ENCODE measurements at places on chromosomes 13 and 19. TPM values are rescaled to one million over a fixed set of nuclear protein-coding genes. Genes with fewer than 3 reads are reported as not detected.

The TEX101 gene
- total RNA-seq, result not detected

The FBXO27 gene
- total RNA-seq, result 3.9 TPM

DNA sequence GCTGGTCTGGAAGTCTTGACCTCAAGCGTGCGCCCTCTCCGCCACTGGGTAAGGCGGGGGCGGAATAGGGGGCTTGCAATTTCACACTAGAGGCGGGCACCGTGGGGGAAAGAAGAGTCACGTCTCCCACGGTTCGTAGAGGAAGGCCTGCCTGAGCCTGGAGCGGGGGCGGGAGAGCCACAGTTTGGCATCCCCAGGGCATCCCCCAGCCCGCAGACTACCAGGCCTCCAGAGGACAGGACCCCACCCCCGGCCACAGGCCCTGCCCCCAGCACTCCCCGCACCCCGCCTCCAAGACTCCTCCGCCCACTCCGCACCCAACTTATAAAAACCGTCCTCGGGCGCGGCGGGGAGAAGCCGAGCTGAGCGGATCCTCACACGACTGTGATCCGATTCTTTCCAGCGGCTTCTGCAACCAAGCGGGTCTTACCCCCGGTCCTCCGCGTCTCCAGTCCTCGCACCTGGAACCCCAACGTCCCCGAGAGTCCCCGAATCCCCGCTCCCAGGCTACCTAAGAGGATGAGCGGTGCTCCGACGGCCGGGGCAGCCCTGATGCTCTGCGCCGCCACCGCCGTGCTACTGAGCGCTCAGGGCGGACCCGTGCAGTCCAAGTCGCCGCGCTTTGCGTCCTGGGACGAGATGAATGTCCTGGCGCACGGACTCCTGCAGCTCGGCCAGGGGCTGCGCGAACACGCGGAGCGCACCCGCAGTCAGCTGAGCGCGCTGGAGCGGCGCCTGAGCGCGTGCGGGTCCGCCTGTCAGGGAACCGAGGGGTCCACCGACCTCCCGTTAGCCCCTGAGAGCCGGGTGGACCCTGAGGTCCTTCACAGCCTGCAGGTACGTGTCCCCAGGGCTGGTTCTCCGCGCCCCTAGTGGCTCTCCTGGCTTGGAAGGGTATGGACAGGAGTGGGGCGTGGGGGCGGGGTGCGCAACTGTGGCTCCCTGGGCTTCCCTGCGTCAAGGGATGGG is at the start of gene ANGPTL4:
ANGPTL4 (plus strand) TSS at position 353 of the 969 bp plus-strand sequence; CDS start at position 520, 167 bp downstream.
- H3K36me3 ChIP-seq, result no peaks in the 10 kb centered on the region
- H3K27ac ChIP-seq, result peak within 1 kb of the TSS; percentile 91
- H3K4me1 ChIP-seq, result peaks cover 82% of the 10 kb centered on the region
- peak within 1 kb of the TSS; percentile 76 for H3K4me3 ChIP-seq

The MED29 gene
- total RNA-seq, result 20.4 TPM

The CPB2 gene
- total RNA-seq, result 0.37 TPM

The KANK3 gene
- total RNA-seq, result 7.2 TPM

- peaks cover 5% of the 10 kb centered on the region for H3K27me3 ChIP-seq
- no peaks in the 10 kb centered on the region for H3K36me3 ChIP-seq
- H3K4me3 ChIP-seq, result no peak overlapping the region
- H3K27ac ChIP-seq, result no peak overlapping the region
- DNase-seq, result peak; percentile 20
Observed at GRCh38 chr19:28644169-28644775, 568.7 kb downstream of the UQCRFS1 start.

The SLC25A41 gene
- 4.9 TPM for total RNA-seq

DNA sequence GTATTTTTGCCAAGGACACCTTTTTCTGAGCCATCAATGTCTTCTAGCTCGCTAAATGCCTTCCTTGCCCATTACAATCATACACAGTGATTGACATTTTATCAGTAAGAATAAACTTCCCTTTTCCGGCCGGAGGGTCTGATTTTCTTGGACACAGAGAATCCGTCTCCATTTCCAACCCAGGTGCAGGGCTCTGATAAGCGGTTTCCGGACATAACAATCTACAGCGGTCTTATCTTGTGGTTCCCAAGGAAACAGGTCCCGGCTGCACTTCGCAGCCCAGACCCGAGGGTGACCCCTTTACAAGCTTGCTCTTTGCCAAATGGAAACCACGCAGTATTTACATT is 5.1 kb upstream of the ZNF77 start:
- H3K27ac ChIP-seq, result peak overlapping the region; percentile 93
- peak overlapping the region; percentile 73 for H3K4me3 ChIP-seq
- no peaks in the 10 kb centered on the region for H3K36me3 ChIP-seq
- peaks cover 52% of the 10 kb centered on the region for H3K4me1 ChIP-seq

GRCh38 chr19:46571495-46571894 is 29.6 kb upstream of the CALM3 start:
- H3K27me3 ChIP-seq, result no peaks in the 10 kb centered on the region
- peak; percentile 36 for DNase-seq
- no peaks in the 10 kb centered on the region for H3K36me3 ChIP-seq
- H3K4me3 ChIP-seq, result no peak overlapping the region
- no peak overlapping the region for H3K27ac ChIP-seq
- H3K4me1 ChIP-seq, result no peaks in the 10 kb centered on the region

The SLITRK1 gene
- not detected for total RNA-seq

The CHAMP1 gene
- 12.8 TPM for total RNA-seq

- H3K27me3 ChIP-seq, result no peaks in the 10 kb centered on the region
- H3K36me3 ChIP-seq, result no peaks in the 10 kb centered on the region
- H3K4me1 ChIP-seq, result peaks cover 15% of the 10 kb centered on the region
- no peak overlapping the region for H3K4me3 ChIP-seq
Observed at GRCh38 chr13:33006134-33006533, 10.1 kb upstream of the KL start.

GRCh38 chr13:80572308-80572922 is 231.5 kb upstream of the SPRY2 start:
- H3K36me3 ChIP-seq, result no peaks in the 10 kb centered on the region
- H3K27ac ChIP-seq, result no peak overlapping the region
- no peaks in the 10 kb centered on the region for H3K4me1 ChIP-seq

Measured in stomach (tissue), 19 donors.